ENCODE measurements at places on chromosomes 3 and 15.

- DNase-seq, result no peak
These were observed 44.1 kb upstream of the KBTBD8 start for GRCh38 chr3:66953934-66954445.

DNA sequence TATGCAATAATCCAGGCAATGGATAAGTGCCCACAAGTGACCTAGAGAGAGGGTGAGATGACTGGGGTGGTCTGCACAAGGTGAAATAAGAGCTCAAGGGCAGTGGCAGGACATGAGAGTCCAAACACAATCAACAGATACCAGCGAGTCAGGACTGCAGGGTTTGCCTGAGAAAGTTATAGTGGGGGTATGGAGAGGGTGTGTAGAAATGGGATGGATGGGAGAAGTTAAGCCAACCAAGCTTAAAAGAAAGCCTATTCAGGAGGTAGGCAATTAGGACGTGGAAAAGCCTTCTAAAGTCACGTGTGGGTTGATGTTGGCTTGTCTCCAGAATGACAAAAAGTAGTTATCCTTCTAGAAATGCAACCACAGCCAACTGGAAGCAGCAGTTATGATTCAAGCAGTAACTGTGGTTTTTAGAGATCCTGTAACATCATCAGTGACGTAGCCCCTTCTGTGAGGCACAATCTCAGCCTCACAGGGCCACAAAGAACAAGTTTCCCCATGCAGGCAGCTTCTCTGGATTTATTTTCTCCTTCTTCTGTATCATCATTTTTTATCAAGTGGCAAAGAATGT, 56.1 kb downstream of the FAM174B start:
- DNase-seq, result no peak

DNA sequence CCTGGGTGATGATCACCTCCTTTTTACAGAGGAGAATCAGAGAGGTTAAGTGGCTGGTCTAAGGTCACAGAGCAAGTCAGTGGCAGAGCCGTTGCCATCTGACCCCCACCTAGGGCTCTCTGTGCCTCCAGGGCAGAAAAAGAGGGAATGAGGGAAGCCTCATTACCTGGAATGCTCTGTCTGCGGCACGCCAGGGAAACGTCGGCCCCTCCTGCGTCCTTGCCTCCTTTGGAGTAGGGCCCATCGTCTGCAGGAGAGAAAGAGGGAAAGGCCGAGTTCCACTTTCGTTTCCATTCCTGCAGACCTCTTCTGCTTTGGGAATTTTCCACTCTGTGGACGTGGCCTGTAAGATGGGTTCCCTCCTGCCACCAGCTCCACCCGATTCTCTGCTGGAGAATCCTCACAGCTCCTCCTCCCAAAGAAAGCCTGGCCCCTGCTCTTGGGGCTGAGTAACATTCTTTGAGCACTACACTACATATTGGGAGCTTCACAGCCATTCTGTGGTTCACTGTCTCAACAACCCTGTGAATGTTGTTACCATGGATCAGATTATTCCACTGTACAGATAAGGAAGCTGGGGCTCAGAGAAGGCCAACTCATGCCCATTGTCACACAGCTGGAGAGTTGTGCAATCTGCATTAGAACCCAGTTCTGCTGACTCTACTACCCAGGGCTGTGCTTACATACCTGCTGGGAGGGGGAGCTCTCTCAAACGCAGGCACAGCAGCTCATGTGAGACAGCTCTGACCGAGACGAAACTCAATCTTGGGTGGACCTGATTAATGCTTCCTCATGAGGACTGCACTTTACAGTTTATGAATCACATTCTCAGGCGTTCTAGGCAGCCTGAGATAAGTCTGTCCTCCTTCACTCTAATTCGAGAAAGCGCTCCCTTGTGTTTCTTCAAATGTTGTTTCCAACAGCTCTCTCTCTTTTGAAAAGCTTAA, 14.2 kb downstream of the GRIP2 start:
- DNase-seq, result no peak

DNA sequence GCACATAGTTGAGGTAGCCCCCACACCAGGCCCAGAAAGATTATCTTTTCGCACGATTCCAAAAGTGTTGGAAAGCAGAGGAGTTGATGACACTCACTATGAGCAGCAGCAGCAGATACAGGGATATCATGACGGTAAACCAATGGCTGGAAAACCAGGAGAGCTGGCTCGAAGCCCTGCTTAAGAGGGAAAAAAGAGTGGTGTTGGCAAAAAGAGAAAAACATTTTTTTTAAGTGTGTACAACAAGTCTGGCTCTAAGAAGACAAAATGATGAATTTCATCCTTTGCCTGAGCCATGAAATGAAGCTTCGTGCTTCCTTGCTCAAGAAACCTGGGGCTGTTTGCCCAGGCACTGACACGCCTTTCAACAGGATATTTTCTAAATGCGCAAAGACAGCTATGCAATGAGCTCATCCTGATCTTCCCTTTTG, 27.3 kb downstream of the PARP16 start:
- no peak for DNase-seq

GRCh38 chr15:43383070-43383469, 12.2 kb downstream of the TUBGCP4 start:
- no peak for DNase-seq

- DNase-seq, result no peak
These were observed 3.2 kb downstream of the MASP1 start for GRCh38 chr3:187288131-187288854.
